ENCODE measurements at places on chromosomes 13 and 19.

GRCh38 chr19:54196536-54196935 lies 4.1 kb upstream of the RPS9 start:
- no peak for DNase-seq

- no peak for DNase-seq
Observed at GRCh38 chr19:43966079-43966694, 15.2 kb downstream of the ZNF221 start.

DNA sequence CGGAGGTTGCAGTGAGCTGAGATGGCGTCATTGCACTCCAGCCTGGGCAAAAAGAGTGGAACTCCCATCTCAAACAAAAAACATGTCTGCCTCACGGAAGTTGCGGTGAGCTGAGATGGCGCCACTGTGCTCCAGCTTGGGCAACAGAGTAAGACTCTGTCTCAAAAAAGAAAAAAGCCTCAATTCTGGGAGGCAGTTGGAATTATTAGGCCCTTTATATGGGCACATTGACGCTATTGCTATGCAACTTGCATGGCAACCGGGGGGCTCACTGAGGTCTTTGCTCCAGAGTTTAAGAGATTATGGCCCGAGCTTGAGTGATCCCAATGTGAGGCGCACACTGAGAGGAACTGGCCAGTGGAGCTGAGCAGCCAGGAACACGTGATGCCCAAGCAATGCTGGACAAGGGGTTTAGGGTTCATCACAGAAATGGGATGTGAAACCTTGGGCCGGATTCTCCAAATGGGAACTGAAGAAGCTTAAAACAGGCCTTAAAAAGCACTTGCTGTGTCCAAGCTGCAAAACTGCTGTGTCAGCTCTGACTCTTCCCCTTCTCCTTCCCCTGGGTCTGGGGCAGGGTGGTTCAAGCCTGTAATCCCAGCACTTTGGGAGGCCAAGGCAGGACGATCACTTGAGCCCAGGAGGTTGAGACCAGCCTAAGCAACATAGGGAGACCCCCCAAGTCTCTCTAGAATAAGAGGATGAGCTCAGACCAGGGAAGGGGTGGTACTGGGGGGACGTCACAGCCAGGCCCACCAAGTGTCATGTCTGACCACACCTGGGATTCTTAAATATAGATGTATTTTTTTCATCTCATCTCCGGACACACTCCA lies 2.5 kb downstream of the FTL start:
- no peak for DNase-seq

GRCh38 chr13:98976941-98977340 lies 923 bp downstream of the DOCK9 start:
- DNase-seq: no peak

- no peak for DNase-seq
Observed at GRCh38 chr19:41430922-41431321, 3.7 kb upstream of the B3GNT8 start.

DNA sequence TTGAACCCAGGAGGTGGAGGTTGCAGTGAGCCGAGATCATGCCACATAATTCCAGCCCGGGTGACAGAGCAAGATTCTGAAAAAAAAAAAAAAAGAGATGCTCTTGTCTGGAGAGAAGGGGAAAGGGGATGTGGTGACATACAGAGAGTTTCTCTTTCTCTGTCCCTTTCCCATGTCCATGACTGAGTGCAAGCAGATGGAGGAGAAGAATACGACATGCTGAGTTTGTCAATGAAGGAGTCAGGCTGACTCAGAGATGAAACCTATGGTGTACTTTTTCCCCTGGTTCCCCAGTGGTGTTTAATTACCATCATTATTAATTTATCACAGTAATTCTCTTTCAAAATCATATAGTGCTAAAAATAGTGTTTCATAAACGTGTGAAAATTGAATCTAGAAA lies 448.8 kb downstream of the FOXO1 start:
- DNase-seq: no peak

- DNase-seq: no peak
Observed at GRCh38 chr13:93851236-93851635, 624.6 kb downstream of the GPC6 start.

- no peak for DNase-seq
Observed at GRCh38 chr19:28638445-28638844, 574.5 kb downstream of the UQCRFS1 start.

GRCh38 chr13:56907766-56908165 lies 233.0 kb upstream of the PRR20A start:
- DNase-seq: no peak

DNA sequence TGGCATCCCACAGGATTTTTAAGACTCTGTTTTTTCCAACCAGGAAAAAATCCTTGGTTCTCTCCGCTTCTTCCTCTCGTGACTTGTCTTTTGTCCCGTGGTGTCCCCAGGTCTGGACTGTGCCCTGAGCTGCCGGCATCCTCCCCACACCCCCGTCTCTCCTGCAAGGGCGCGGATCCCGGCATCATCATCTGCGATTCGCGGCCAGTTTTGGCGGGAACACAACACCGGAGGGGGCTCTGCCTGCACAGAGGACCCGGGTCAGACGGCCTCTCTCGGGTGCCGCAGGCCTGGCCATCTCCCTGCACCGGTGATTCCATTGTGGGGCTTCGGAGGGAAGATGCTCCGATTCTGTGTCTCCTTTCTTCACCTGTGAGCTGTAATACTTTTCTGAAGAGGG lies 18.8 kb upstream of the GAS6 start:
- no peak for DNase-seq

GRCh38 chr13:80841414-80841813 lies 500.5 kb upstream of the SPRY2 start:
- no peak for DNase-seq

DNA sequence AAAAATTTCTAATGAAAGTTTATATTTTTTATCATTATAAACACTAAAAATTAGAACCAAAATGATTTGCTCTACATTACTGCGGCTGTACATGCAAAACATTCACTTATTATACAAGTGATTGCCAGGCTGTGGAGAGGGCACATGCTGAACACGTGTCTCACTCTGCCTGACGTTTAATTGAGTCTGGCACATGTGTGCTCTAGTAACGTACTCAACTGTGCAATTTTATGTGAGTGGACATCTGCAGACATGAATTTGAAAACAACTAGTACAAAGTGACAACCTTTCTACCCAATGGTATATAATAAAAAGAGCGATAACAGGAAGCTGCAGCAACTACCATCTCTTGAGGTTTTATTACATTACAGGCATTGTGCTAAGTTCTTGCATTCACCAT lies 341.4 kb downstream of the KLF12 start:
- DNase-seq: no peak

GRCh38 chr19:3509566-3509989 lies 3.5 kb downstream of the FZR1 start:
- no peak for DNase-seq
